ENCODE measurements at places on chromosomes 5 and 9. TPM values are rescaled to one million over a fixed set of nuclear protein-coding genes. Genes with fewer than 3 reads are reported as not detected.

FBP2 gene
- not detected for total RNA-seq

MVB12B gene
- total RNA-seq: 1.8 TPM

GRCh38 chr9:35858458-35858857, 11.7 kb downstream of the OR13J1 start:
- no peak for DNase-seq

DNA sequence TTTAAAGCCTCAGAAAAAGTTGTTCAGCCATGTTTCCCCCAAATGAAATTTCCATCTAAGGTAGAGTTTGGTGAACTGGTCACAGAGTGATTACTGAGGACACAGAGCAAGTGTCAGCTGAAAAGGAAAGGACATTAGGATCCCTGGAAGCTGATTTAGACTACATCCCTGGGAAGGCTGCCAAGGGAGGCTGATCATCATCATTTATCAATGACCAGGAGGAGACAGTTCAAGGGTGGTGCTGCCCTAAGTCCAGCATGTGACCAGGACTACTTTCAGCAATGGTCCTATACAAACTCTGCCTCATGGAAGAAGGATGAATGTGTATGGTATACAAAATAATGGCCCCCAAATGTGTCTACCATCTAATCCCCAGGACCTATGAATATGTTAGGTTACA, 120.6 kb downstream of the PIK3R1 start:
- DNase-seq: no peak

DNA sequence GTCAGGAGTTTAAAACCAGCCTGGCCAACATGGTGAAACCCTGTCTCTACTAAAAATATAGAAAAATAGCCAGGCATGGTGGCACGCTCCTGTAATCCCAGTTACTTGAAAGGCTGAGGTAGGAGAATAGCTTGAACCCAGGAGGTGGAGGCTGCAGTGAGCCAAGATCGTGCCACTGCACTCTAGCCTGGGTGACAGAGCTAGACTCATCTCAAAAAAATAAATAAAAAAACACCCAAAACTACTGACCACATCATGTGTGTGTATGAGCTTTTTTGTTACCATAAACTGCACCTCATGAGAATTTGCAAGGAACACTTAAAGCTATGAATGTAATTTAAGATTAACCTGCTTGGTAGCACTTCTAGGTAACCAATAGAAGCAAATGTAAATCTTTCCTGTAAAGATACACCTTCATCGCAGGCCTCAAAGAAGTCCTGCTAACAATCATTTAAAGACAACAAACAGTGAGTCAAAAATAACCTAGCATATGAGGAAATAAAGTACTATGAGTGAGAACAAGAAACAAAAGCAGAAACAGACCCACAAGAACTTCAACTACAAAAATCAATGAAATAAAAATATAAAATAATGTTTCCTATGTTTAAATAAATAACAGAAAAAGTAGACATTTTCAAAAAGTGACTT, 13.0 kb downstream of the SLC38A9 start:
- no peak for DNase-seq

- no peak for DNase-seq
Observed at GRCh38 chr5:76608833-76609232, 14.4 kb downstream of the F2RL2 start.

GRCh38 chr9:28050046-28050445, 476.8 kb upstream of the C9orf72 start:
- DNase-seq: no peak

DNA sequence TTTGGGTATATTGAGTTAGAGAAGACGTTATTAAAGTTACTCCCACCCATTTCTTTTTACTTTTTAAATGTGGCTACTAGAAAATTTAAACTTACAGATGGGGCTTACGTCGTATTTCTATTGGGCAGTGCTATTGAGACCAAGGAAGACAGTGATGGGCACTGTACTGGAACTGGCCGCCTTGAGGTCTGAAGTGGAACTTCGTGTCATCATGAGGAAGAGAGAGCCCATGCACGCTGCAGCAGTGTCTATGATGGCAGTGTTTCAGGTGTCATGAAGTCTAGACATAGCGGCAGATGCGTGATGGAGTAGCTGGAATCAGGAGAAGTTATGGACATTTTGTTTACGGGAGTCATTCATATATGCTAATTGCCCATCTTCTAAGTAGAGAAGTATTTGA, 143.7 kb downstream of the LRRC70 start:
- DNase-seq: no peak

DNA sequence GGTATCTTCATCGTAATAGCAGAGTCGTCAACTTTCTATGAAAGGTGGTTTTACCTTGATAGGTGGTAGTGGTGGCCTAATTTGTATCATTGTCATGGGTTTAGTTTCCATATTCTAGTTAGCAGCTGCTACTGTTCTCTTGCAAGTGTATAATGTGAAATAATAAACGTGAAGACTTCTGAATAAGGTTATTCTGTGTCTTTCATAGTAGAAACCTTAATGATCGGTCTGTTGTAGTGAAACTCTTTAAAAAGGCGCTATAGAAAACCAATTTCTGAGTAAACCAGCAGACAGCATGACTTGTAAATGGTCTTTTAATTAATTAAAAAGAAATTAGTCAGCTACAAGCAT, 1.6 kb downstream of the SET start:
- no peak for DNase-seq

All from activated CD4-positive, alpha-beta memory T cell treated with anti-CD3 and anti-CD28 coated beads, Interleukin-2, amount 10 ng/mL, durations not matched to agents 7 days and 5 days (primary cell).